ENCODE measurements at places on chromosomes 3 and 15.

- no peak for DNase-seq
These were observed 70.7 kb downstream of the SOX2 start for GRCh38 chr3:181782306-181782954.

DNA sequence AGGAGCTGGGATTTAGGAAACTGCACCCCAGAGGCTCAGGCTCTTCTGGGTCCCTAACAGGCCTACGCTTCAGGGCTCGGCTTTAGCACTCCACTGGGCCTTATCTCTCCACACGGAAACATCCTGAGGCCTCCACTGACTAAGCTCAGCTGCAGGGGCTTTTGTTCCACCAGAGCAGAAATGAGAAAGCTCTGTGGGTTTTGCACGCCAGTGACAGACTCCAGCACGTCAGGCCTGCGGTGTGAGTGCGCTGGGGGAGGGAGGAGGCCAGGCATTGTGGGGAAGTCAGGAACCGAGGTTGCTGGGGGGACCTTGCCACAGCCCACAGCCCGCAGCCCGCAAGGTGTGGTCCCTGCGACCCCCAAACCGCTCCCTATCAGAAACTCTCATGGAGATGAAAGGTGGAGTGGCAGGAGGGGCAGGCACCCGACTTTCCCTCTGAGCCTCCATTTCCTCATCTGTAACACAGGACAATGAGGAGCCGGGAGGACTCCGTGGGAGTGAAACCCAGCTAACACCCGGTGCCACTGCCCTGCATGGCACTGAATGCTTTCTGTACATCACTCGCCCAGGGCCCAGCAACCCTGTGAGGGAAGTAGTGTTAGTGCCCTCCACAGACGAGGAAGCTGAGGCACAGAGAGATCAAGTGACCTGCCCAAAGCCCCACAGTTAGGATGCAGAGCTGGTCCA is 106.5 kb downstream of the TPRA1 start:
- DNase-seq, result no peak

DNA sequence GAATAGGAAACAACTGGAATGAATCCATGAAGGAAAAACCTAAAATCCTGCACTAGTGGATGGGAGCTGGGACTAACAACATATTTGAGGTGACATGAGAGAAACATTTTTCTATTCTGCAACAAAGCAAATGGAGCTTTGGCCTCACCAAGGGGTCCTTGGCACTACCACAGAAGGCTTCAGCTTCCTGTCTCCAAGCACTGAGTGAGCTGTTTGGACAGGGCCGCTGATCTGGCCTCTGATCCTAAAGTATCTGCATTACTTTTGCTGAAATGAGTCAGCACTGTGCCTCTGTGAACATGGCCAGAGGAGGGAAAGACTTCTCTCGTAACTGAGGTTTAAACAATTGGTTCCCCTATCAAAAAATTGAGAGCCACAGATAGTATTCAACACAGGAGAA is 9.0 kb downstream of the ARPP21 start:
- no peak for DNase-seq

- DNase-seq, result no peak
These were observed at the start of gene ONECUT1 for GRCh38 chr15:52790169-52790708. TSS of gene ONECUT1 (minus strand) at chr15:52790336. CDS start at chr15:52789884, 452 bp downstream.

- no peak for DNase-seq
These were observed 43.2 kb downstream of the TMEM39A start for GRCh38 chr3:119420196-119420595.

GRCh38 chr15:98413933-98414546 is 234.3 kb upstream of the IGF1R start:
- DNase-seq, result no peak

GRCh38 chr3:138125548-138126221 is 6.5 kb downstream of the A4GNT start:
- DNase-seq, result no peak

DNA sequence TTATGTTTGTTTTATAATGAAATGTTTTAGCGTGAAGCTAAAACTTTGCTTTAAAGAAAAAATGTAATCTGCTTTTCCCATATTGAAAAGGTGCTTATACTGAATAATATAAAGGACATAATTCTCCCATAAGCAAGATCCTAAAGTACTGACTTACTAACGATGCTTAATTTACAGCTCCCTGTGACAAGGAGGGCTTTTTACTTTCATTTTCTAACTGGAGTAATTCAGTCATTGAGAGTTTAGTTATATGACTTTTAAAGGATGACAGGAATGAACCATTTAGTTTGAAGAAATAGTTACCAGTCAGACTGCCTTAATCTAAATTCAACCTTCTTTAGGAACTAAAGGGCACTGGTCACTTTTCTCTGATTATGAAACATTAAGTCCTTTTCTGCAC is 19.3 kb upstream of the ZPLD1 start:
- no peak for DNase-seq

DNA sequence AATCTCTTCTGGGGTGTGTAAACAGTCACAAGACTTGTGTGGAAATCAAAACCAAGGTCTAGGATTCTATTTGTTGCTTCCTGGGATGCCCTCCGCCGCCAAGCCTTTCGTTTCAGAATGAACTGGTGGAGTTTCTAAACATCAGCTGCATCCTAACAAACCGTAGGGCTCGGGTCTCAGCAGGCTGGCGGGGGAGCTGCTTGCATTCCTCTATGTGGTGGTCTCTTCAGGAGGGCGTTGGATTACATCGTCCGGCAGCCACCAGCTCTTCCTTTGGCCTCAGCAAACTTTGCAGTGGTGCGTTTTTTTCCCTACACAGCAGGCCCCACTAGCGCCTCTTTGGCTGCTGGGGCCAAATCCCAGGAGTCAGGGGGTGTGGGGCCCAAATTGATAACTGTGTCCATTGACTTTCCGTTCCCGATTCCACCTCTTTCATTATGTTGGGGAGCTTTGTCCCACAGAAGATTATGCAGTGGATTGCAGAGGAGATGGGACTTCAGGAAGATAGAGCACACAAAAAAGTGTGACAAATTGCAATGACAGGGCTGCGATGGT is 390.0 kb upstream of the NR2F2 start:
- DNase-seq, result no peak

DNA sequence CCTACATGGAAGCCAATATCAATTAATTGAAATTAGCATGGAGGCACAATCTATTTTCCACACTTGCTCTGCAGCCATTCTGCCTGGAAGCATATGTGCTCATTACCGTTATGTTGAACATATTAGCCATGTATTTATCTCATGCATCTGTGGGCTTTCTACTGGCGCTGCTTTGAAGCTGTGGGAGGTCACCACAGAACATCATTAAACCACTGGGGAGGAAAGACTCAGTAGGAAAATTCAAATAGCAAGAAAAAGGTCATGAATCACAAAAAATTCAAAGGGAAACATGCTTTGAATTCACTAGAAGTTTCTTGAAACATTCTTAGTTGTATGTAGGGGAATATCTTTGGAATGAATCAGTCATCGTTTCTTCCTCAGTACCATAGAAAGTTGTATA is 652.5 kb downstream of the EDEM1 start:
- no peak for DNase-seq

GRCh38 chr3:197286678-197287077 is 11.7 kb downstream of the DLG1 start:
- DNase-seq, result no peak

GRCh38 chr15:51348688-51349087 is 7.2 kb downstream of the GLDN start:
- DNase-seq, result no peak

DNA sequence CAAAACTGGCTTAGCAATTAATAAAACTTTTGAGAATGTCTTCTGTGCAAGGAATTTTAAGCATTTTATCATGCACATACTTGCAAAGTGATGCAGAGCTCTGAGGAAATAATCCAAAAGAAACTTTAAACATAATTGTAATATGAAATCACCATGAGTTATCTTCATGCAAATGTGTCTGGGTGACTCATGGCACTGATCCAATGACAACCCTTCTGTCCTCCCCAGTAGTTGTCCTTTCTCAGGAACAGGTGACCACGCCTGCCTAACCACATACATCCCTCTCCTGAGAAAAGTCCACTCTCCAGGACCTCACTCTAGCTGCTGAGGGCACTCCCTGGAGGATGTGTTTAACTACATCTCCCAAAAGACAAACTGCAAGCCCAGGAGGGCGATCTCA is 530.6 kb upstream of the IL12A start:
- peak; percentile 31 for DNase-seq

DNA sequence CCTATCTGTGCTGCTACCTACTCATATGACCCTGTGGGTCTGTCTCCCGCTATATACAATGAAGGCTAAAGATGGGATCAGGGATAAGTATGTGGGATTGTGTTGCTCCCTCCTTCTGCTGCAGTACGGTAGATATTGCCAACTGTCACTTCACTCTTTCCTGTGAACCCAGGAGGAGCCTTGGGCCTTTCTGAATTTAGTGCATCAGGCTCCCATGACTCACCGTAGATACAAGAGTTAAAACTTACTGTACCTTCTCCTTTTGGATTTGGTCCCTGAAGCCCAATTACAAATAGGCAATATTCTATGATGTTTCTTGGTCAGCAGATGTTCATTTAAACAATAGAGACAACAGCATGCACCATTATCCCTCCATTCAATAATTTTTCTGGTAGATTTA is 27.4 kb downstream of the MITF start:
- DNase-seq, result no peak

GRCh38 chr15:89362203-89363101 is 27.8 kb upstream of the POLG start:
- no peak for DNase-seq

DNA sequence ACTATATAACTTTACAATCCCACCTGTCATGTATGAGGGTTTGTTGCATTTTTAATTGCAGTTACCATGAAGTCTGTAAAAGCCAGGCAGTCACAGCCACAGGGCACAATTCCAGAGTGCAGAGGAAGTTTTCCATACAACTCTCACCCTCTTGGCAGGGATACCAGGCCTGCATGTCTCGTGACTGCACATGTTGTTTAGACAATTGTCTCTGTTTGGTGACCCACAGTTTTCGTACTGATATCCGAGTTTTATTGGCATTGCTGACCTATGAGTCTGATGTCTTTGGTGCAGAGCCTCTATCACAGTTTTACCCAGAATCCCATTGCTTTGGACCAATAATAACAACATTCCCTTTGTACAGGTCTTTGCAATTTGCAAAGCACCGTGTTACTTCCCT is 24.9 kb upstream of the MYZAP start:
- DNase-seq, result no peak

DNA sequence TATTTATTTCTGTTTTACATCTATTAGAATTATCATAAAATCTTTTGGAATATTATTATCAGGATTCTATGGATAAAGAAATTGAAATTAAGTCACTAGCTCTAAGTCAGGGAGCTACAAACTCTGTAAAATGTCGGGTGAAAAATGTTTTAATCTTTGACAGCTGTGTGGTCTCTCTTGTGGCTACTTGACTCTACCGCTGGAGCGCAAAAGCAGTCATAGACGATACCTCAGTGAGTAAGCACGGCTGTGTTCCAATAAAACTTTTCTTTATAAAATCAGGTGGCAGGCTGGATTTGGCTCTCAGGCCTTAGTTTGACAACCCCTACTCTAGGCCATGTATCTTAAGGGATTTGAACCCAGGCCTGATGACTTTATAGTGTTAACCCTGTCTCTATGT is 88.5 kb upstream of the PFN2 start:
- DNase-seq, result no peak

GRCh38 chr15:22810033-22810852 is 23.8 kb downstream of the NIPA1 start:
- no peak for DNase-seq

GRCh38 chr3:45976191-45977091 is 19.2 kb downstream of the FYCO1 start:
- no peak for DNase-seq

DNA sequence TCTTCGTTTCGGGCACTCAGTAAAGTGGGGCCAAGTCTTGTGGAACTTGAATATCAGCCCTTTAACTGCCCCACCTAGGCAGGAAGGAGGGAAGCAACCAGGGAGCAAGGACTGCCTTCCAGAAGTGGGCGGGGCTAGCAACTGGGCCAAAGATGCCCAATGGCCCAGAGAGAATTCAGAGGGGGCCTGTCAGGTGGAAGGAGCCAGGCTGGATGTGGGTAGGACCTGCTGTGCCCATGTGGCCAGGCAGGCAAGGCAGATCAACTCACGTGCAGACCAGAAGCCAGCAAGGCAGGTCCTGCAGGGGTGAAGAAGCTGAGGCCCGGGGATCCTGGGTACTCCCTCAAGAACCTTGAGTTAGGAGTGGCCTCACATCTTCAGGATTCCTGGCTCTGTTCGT is 5.5 kb downstream of the MAP6D1 start:
- no peak for DNase-seq

- no peak for DNase-seq
These were observed 202.7 kb upstream of the BHLHE40 start for GRCh38 chr3:4776399-4776979.

- no peak for DNase-seq
These were observed 49.9 kb upstream of the NEDD4 start for GRCh38 chr15:56042982-56043980.

DNA sequence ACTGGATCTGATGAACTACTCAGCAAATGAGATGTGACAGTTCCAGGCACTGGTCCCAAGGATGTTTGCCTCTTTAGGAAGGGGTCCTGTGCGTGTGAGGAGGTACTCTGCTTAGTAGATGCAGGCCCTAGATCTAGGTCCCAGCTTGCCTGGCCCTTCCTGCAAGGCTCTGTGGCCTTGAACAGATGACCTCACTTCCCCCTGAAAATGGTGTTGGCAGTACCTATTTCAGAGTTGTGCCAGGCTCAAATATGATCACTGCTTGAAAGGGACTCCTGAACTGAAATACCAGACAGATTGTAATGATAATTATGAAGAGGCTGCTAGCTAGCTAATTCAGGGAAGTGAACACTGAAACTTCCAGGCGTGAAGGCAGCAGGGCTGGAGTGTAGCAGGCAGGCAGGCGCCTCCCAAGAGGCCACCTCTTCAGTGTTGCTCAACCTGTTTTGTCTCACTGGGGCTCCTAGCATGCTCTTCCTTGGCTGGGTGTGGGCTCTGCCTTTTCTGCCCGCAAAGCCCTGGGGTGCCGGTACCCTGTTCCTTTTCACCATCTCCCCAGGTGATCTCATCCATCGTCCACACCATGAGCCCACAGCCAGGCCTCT is 24.1 kb upstream of the CPNE9 start:
- DNase-seq, result no peak

DNA sequence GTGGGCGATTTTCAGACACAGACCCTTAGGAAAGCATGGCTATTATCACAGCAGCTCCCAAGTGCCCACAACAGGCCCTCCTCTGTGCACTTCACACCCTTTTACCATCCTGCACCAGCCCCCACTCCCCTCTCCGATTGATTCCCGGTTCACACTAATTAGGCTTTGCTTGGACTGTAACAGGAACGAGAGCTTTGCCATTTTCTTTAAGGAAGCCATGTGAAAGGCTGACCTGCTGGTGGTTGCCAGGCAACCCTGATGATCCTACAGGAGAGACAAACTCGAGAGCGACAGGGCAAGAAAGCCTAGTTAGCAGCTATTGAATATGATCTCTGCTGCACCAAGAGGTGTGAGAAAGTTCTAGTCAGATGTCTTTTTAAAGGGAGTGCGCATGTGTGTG is 28.2 kb upstream of the DET1 start:
- no peak for DNase-seq

DNA sequence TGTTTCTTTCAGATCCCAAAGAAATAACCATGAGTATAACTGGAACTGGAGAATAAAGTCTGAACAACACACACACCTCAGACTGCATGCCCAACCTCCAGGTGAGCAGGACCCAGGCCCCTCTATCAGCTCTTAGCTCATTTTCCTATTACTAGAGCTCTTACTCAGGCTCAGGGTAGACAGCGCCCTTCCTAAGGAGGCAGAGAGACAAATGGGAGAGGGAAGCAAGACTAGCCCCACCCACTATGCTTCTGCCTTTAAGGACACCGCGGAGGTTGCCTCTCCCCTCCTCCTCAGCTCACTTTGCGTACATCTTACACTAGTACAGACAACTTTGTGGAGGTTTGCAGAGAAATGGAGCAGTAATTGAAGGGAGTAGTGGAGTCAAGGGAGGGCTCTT is 44.0 kb upstream of the GLCE start:
- no peak for DNase-seq

- DNase-seq, result no peak
These were observed 308.1 kb upstream of the COL8A1 start for GRCh38 chr3:99330281-99330680.

Measured in GOT3 (cell line).